ENCODE measurements at places on chromosomes 6 and 20.

DNA sequence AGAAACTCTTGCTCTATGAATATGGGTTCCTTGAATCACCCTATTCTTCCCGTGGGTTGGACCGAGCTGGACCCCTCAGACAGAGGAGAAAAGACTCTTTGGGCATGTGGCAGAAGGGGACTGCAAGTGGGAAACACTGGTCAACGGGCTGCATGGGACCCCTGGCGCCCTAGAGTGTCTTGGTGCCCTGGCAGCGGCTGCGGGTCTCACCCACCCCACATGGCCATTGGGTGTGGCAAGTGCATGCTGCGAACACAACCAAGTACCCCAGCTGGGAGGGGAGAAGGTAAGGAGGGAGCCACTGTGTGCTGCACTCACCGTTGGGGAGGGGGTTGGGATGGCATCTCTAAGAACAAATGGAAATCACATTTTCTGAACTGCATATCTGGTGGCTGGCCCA is 438.8 kb upstream of the EYS start:
- DNase-seq: no peak

GRCh38 chr6:38739532-38739931 is 24.4 kb downstream of the DNAH8 start:
- DNase-seq: no peak

DNA sequence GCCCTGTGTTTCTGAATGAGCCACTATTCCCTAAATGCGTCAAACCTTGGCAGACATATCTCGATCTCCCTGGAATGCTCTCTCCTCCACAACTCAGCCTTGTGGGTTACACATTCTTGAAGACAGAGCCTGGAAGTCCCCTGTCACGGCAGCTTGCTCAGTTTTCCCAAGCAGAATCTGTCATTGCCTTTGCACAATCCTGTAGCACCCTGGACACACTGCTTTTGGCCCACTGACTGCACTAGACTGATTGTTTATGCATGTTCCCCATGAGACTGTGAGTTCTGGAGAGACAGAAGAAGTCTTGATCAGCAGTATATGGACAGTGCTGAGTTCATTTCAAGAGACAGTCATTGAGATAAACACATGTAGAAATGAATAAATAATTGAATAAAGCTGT is 406.7 kb downstream of the CD83 start:
- no peak for DNase-seq

- DNase-seq: no peak
Observed at GRCh38 chr20:33609504-33609903, 52.6 kb upstream of the C20orf144 start.

GRCh38 chr6:11912420-11912819 is 99.7 kb upstream of the HIVEP1 start:
- DNase-seq: no peak

DNA sequence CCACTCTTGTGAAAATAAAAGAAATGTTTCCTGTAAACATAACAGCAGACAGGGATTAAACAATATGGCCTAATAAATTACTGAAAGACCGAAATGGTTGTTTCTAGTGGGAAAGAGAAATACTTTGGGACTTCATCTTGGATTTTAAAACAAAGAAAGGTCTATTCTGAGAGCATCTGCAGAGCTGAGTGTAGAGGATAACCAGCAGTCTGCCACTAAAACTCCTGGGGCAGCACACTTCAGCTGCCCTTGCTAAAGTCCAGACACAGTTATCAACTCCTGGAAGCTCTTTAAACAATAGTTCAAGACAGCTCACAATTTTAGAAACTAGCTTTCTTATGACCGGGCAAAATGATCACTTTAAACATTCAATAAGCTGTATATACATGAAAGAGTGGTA is 38.6 kb downstream of the AKIRIN2 start:
- DNase-seq: no peak

DNA sequence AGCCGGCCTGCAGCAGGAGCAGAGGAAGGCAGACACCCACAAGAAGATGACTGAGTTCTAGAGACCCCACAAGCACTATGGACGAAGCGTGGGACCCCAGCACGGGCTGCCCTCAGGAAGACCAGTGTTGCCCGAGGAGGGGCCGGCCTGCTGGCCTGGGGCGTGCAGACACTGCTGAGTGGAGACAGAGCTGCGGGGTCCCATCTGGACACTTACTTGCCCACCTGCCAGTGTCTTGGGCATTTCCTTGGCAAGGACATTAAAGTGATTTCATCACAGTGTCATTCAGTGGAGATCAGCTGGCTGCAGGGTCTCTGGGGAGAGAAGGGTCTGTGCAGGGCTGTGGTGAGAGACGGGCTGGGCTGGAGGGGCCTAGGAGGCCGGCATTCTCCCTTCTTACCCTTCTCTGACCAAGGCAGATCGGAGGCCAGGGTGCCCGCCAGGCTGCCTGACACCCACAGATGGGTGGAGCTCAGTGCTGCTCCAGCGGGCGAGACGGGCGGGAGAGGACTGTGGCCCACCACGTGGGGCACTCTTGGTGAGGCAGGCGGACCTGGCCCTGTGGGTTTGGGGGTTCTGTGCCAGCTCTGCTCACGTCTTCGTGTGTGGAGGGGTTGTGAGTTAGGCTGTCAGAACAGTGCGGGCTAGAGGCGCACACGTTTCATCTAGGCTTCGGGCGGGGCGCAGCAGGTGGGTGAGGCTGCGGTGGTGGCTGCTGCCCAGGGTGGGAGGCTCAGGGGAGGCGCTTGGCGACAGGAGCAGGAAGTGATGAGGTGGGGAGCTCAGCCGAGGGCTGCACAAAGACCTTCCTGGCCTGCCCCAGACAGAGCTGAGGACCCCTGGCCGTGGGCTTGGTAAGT is at the start of gene LIME1:
LIME1 (plus strand) TSS at position 806 of the 860 bp plus-strand sequence. CDS start 886 bp downstream, outside the sequence.
- DNase-seq: peak; percentile 59

- no peak for DNase-seq
Observed at GRCh38 chr6:10721850-10722569, 860 bp upstream of the TMEM14C start.

DNA sequence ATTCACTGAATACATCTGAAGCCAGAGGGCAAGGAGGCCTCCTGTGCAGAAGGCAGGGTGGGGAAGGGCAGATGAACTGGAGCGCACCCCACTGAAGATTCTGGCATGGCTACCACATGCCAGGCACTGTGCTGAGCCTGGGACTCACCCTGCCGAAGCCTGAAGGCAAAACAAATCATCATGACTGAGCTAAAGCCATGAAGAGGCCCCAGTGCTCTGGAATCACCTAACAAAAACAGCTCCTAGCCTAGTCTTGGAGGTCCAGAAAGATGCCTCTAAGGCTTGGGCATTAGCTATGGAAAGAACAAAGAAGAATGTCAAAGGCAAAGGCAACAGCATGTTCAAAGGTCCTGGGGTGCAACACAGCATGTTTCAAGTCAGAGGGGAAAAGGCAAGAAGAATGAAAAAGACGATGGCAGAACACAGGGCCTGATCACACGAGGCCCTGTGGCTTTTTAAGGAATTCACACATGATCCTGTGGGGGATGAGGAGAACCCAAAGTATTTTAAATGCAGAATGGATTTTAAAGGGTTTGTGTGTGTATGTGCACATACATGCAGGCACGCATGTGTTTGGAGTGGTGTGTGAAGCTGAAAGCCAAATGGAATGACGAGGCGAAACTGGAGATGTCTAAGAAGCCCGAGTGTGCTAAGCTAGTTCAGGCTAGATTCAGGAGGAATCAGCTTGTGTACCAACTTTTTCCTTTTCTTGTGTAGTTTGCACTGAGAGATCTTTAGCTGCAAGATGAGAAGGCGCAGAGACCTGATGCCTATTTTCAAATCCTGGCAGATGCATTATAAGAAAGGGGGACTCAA is 261.4 kb downstream of the ZNF217 start:
- no peak for DNase-seq

GRCh38 chr20:56872620-56873458 is 243.7 kb downstream of the TFAP2C start:
- DNase-seq: no peak

DNA sequence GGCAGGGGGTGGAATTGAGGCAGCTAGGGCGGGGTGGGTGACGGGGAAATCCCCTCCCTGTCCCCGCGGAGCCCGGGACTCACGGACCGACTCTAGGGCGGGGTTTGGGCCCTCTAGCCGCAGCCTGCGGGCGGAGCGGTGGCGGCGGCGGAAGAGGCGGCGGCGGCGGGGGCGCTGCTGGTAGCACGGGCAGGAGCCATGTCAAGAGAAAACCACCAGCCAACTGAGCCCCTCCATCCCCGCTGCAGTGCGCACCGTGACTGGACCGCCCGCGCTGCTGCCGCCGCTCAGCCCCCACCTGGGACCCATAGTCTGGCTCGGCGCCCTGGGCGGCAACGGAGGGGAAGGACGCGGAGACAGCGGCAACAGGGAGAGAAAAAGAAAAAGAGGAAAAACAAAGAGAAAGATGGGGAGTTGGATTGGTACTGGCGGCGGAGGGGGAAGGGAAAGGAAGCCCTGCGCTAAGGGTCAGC is 1.2 kb upstream of the C6orf62 start:
- no peak for DNase-seq

DNA sequence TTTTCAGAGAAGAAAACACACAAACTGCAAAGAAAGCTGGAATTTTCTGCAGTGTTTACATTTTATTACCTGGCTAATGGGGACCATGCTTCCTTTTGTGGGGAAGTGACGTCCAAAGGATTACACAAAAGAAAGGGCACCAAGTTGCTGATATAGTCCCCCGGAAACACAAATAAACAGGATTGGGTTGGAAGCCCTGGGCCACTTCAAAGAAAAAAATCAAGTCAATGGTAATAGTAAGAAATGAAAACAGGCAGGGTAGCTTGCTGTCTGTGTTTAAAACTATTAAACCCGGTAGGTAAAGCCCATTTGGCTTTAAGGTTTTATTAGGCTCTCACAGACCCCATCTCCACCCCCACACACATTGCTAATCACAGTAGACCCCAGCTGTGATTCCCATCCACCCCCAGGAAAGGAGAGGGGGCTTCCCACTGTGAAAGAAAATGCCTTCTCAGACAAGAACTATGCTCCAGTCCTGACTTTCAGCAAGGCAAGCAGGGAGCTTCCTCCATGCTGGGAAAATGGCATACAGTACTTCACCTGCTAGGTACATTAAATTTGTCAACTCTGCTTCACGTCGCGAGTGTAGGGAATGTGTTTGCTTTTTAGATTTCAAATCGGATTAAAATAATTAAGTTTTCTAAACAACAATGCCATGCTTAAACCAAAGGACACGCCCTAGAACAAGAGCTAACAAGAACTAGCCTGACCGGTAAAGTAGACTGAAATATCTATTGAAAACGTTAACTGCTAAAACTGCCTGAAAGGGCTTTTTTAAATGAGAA is 1.1 kb downstream of the PERP start:
- peak; percentile 50 for DNase-seq

DNA sequence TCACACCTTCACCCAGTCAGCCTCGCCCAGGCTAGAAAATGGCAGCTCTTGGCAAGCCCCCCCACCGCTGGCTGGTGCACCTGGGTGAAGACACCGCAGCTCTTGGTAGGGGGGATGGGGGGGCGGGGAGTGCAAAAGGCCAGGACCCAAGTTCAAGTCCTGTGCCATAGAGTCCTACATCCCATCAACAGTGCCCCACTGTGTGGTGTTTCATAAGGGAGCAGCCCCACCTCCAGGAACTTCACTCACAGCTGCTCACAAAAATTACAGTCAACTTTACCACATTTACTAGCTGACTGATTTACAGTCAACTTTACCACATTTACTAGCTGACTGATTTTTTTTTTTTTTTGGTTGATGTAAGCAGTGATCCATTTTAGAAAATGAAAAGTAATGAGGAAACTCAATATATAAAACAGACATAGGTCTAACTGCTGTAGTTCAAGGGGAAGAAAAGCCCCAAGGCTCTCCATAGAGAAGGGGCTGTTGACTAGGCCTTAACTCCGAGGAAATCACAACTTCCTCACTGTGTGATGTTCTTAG is 208.9 kb upstream of the SNX9 start:
- DNase-seq: no peak

Measured in retina (tissue), 1 donor.